ENCODE measurements at places on chromosomes 5 and 9.

- no peak for DNase-seq
Observed at GRCh38 chr5:128579639-128580038, 41.6 kb upstream of the FBN2 start.

DNA sequence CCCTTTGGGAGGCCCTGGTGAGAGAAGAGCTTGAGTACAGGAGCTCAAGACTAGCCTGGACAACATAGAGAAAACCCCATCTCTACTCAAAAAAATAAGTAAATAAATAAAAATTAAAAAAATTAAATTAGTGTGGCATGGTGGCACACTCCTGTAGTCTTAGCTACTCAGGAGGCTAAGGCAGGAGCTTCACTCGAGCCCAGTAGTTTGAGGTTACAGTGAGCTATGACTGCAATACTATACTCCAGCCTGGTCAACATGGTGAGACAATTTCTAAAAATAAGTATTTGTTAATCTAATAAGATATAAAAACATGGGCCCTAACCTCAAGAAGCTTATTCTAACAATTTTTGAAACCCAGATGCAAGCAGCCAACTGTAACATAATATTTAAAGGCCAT, 7.6 kb downstream of the RNF38 start:
- DNase-seq: no peak

DNA sequence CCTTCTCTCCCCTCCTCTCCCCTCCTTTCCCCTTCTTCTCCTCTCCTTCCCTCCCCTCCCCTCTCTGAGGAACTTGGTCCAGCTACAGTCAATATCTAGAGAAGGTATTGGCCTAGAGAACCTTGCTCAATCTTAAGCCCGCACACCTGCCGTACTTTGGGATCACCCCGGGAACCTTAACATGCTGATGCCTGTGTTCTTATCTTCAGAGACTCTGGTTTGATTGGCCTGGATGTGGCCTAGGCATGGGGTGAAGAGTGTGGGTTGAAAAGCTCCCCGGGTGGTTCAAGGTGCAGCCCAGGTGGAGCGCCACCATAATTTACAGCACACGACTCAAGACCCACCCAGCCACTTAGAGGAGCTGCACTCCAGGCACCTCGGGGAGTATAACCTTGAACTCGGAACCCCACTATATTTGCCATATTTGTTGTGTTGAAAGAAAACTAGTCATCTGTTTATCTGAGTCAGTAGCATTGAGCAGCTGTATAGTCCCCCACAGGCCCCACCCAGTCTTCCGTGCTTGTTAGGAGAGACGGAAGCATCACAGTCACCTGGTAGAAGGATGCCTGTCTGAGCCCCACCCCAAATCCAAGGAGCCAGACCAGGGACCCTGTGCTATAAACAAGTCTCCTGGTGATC, 14.4 kb upstream of the PHF19 start:
- peak; percentile 73 for DNase-seq

DNA sequence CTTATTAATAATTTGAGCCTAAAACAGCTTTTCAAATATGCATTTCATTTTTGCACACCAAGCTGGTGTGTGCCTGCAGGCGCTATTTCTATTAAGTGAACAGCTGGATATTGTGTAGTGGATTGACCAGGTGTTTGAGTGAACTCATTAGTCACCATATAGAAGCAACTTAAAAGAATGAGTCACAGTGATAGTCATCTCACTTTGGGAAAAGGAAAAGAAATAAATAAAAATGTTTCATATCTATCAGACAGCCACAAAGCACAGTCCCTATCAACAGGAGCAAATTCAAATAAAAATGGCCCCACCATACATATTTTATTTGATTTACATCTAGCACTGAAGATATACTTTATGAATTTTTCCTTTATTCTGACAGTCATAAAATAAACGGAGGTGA, 456.5 kb upstream of the CDH9 start:
- no peak for DNase-seq

GRCh38 chr9:120284821-120285220, 295.1 kb downstream of the CDK5RAP2 start:
- no peak for DNase-seq

GRCh38 chr9:78994471-78994870, 577.3 kb upstream of the TLE4 start:
- no peak for DNase-seq

DNA sequence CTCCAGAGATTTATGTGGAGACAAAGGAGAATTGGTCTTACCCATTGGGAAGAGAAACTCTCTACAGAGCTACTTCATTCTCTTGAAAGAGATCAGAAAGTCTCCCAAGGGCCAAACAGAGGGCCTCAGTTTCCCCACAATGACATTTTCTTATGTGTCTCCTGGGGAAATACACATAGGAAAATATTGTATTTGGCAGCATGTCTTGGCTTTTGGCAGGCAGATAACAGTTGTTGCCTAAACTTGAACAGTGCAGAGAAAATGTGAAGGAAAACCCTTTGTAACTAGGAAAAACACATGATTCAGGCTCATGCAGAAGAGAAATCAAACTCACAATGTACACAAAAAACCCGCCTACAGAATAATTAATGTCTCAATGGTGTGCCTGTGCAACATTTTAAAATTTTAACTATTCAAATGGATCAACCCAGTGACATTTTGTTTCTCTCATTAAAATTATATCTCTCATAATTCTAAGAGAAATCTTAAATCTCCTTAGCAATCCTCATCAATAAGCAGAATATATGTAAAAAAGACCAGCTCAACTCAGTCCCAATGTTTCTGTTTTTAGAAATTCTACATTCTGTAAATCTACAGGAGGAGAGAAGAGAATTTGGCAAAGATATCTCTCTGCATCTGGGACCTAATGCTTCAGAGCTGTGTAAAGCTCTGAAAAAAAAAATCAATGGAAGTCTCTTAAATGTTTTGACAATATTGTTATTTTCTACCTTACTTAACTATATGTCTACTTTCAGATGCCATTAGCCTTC, 205.1 kb downstream of the ADAMTSL1 start:
- no peak for DNase-seq

DNA sequence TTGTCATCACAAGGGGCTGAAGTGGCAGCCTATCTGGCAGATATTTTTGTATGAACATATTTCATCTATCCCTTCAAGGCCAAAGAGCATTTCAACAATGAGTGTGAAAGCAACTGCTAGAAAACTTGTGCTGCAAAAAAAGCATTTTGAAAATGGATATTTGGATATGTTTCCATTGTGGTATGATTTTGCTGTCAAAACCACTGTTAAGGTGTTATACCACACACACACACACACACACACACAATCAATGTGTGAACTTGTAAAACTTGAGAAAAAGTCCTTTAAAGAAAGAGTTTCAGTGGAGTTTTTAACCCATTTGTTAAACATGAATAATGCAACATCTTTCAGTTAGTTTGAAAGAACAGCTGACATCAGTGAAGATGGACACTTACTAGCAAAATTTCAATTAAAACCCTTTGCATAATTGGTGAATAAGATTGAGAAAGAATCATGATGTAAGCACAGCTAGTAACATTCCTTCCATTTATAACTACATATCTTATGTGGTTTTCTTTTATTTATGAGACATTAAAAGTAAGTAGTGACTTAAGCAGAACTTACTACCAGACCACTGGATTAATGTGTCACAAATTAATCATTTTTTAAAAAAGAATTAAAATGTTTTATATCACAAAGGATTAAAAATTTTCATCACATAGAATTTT, 182.6 kb upstream of the GNA14 start:
- no peak for DNase-seq

DNA sequence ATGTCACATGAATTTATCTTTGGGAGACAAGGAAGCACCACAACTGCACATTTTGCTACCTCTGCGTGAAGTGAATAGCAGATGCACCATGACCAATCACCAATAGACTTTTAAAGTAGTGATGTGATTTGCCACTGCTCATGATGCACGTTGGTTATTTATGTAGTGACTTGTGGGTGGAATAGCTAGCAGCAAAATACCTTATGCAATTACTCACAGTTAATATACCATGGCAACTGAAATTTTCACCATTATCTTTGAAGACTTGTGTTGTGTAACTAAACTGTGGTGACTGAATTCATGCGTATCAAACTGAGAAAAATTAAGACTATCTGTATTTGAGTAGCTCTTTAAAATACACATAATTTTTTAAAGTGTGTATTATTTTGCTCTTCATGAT, 46.2 kb upstream of the TUSC1 start:
- no peak for DNase-seq

DNA sequence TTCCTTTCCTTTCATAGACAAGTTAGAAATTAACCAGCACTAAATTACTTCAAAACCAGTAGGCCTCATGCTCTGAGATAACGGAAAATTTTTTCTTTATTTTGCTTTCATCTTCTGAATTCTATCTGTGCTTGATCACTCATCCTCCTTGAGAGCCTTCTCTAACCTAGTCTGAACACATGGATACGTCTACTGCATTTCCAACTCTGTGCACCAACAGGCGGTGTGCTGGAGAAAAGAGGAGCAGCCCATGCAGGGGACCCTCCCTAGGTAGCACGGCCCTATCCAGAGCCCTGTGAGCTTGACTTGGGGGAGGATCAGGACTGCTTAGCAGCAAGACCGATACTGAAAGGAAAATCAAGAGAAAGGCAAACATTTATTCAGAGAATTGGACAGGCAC, 149.8 kb downstream of the AUH start:
- no peak for DNase-seq

GRCh38 chr9:122446819-122447484, 30.8 kb downstream of the OR1J1 start:
- no peak for DNase-seq

DNA sequence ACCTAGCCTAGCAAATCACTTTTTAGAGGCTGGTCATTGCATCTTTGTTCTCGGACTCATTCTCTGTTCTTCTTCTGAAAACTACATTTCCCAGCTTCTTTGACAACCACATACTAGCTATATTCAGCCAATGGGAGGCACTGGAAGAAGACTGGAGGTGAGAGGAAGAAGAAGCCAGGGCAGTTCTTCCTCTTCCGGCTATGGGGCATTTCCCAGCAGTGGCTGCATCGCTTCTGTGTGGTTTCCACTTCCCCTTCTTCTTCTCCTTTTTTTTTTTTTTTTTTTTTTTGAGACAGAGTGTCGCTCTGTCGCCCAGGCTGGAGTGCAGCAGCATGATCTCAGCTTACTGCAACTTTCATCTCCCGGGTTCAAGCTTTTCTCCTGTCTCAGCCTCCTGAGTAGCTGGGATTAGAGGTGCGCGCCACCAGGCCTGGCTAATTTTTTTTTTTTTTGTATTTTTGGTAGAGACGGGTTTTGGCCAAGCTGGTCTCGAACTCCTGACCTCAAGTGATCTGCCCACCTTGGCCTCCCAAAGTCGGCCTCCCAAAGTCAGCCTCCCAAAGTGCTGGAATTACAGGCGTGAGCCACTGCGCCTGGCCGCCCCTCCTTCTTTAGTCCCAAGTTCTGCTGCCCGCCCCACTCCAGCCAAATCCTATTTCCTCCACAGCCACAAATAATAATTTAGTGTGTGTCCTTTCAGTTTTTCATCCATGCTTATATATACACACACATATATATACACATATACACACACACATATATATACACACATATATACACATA, 6.9 kb upstream of the UBAP1 start:
- DNase-seq: no peak

GRCh38 chr9:96491880-96492525, 42.0 kb downstream of the HABP4 start:
- no peak for DNase-seq

DNA sequence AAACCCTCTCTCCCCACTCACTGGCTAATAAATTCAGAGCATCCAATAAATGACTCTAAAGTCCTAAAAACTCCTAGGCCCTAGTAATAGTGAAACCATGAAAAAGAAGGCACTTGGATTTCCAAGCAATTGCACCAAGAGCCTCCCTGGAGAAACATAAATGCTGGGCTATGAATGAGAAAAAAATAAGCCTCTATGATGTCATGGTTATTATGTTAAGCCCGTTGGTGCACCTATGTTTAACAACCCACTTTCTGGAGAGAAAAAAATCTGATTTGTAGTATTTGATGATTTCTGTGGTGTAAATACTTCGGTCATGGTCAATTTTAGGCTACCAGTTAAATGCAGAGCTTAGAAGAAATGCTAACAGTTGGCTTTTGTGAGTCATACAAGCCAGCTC, 8.4 kb downstream of the CFAP90 start:
- DNase-seq: no peak

DNA sequence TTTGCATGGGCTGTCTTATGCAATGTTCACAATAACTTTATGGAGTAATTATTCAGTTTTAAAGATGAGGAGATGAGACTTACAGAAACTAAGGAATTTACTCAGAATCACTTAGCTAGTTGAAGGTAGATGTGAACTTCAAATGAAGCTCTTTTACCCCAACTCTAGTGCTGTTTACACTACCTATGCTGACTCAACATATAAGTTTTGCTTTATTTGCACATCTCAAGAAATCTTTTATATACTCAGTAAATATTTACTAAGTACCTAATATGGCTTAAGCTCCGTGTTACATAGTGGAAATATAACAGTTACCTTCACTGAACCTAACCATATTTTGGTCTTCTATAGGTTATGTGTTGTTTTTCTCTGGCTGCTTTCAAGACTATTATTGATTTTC, 293.2 kb downstream of the ANXA1 start:
- DNase-seq: no peak

DNA sequence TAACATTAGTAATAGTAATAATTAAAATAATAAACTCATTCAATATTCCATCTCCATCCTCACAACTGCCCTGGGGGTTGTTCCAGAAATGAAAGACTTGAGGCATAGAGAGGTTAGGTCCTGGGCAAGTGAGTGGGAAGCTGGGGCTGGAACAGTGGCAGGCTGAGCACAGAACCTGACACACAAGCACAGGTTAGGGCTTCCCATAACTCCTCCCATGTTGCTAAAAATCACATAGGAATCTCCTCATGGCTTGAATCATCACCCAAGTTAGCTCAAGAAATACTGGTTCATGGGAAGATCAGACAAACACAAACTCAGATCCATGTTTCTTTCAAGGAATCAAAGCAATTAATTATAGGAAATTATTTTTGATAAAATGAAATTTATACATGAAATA, 487.7 kb downstream of the SEMA5A start:
- no peak for DNase-seq

- no peak for DNase-seq
Observed at GRCh38 chr5:102802708-102803458, 47.8 kb downstream of the PAM start.

- DNase-seq: no peak
Observed at GRCh38 chr5:17413691-17414090, 84.3 kb upstream of the TAF11L2 start.

GRCh38 chr5:119578937-119579336, 50.4 kb upstream of the FAM170A start:
- peak; percentile 5 for DNase-seq

DNA sequence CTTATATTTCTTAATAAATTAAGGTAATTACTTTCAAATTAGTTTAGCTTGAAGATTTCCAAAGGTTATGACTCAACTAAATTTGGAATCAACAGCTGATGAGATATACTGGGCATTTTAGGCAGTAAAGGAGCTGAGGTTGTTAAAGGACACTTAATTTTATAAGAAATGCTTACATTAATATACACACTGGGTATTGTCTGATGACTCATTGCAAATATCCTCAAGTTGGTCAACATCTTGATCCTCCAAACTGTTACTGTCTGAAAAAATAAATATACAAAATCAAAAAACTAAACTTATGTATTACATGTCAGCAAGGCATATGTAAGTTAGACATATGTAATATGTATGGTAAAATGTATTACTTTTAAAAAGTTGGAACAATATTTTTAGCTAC, 3.4 kb downstream of the GFM2 start:
- no peak for DNase-seq

- DNase-seq: no peak
Observed at GRCh38 chr5:135645336-135646180, 66.8 kb upstream of the CXCL14 start.
